ENCODE measurements at places on chromosomes 7 and 10.

GRCh38 chr10:17544465-17544864, 72.7 kb downstream of the HACD1 start:
- no peaks in the 10 kb centered on the region for H3K27me3 ChIP-seq
- no peak overlapping the region for H3K27ac ChIP-seq
- no peak for DNase-seq
- no peaks in the 10 kb centered on the region for H3K36me3 ChIP-seq
- H3K4me1 ChIP-seq, result no peaks in the 10 kb centered on the region
- H3K4me3 ChIP-seq, result no peak overlapping the region

GRCh38 chr7:91750091-91750490, 130.4 kb downstream of the MTERF1 start:
- H3K4me1 ChIP-seq, result no peaks in the 10 kb centered on the region
- H3K27me3 ChIP-seq, result no peaks in the 10 kb centered on the region
- no peak overlapping the region for H3K27ac ChIP-seq
- no peak for DNase-seq

GRCh38 chr7:69545175-69545574, 53.1 kb upstream of the AUTS2 start:
- H3K4me1 ChIP-seq, result no peaks in the 10 kb centered on the region
- no peak overlapping the region for H3K27ac ChIP-seq
- DNase-seq, result no peak
- H3K36me3 ChIP-seq, result no peaks in the 10 kb centered on the region
- no peaks in the 10 kb centered on the region for H3K27me3 ChIP-seq

- H3K4me3 ChIP-seq, result peak overlapping the region; percentile 96
- H3K4me1 ChIP-seq, result peaks cover 41% of the 10 kb centered on the region
- peaks cover 36% of the 10 kb centered on the region for H3K36me3 ChIP-seq
- peak; percentile 37 for DNase-seq
Measured at GRCh38 chr7:88217675-88218428, 2.0 kb downstream of the SRI start.

- no peaks in the 10 kb centered on the region for H3K27me3 ChIP-seq
- no peak overlapping the region for H3K27ac ChIP-seq
- no peak for DNase-seq
- no peaks in the 10 kb centered on the region for H3K4me1 ChIP-seq
- no peak overlapping the region for H3K4me3 ChIP-seq
- no peaks in the 10 kb centered on the region for H3K36me3 ChIP-seq
Measured at GRCh38 chr10:126638542-126638941, 32.0 kb downstream of the C10orf90 start.

DNA sequence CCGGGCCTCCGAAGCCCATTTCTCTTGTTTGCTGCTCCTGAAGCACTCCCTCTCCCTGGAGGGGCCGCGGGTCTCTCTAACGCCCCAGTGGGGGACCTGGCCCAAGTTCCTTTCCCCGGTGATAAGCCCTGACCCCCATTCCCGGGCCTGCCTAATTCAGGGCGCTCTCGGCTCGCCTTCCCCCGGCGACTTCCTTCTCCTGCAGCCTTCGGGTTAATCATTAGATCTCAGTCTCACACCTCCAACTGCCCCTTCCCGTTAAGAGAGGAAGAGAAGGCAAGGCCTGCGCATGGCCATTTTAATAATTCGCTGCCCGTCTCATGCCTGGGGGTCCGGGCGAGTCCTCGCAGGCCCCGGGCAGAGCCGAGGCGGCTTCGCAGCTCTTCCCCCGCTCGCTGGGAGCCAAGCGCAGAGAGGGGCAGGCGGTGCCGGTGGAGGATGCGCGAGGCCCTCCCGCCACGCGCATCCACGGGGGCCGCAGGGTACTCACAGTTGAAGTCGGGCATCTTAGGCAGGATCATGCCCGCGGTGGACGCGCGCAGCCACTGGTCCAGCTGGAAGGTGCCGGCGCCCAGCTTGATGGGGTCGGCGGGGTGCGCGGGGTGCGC, 1.2 kb downstream of the MNX1 start:
- H3K36me3 ChIP-seq, result peaks cover 3% of the 10 kb centered on the region
- H3K27ac ChIP-seq, result no peak overlapping the region
- peaks cover 20% of the 10 kb centered on the region for H3K4me1 ChIP-seq
- H3K27me3 ChIP-seq, result peaks cover 74% of the 10 kb centered on the region

- peak overlapping the region; percentile 9 for H3K27ac ChIP-seq
- DNase-seq, result no peak
- H3K36me3 ChIP-seq, result no peaks in the 10 kb centered on the region
- peaks cover 9% of the 10 kb centered on the region for H3K4me1 ChIP-seq
- H3K27me3 ChIP-seq, result peaks cover 28% of the 10 kb centered on the region
- H3K4me3 ChIP-seq, result peak overlapping the region; percentile 80
Measured at GRCh38 chr10:91887272-91888076, 21.8 kb downstream of the FGFBP3 start.

- no peak overlapping the region for H3K27ac ChIP-seq
- peaks cover 24% of the 10 kb centered on the region for H3K27me3 ChIP-seq
- DNase-seq, result no peak
- peaks cover 10% of the 10 kb centered on the region for H3K4me1 ChIP-seq
- H3K4me3 ChIP-seq, result no peak overlapping the region
- H3K36me3 ChIP-seq, result no peaks in the 10 kb centered on the region
Measured at GRCh38 chr10:84607044-84607443, 278.7 kb downstream of the CCSER2 start.

GRCh38 chr7:73721377-73721817, 1.9 kb upstream of the STX1A start:
- peaks cover 24% of the 10 kb centered on the region for H3K4me1 ChIP-seq
- DNase-seq, result no peak
- peaks cover 19% of the 10 kb centered on the region for H3K27me3 ChIP-seq
- no peak overlapping the region for H3K27ac ChIP-seq
- no peaks in the 10 kb centered on the region for H3K36me3 ChIP-seq

DNA sequence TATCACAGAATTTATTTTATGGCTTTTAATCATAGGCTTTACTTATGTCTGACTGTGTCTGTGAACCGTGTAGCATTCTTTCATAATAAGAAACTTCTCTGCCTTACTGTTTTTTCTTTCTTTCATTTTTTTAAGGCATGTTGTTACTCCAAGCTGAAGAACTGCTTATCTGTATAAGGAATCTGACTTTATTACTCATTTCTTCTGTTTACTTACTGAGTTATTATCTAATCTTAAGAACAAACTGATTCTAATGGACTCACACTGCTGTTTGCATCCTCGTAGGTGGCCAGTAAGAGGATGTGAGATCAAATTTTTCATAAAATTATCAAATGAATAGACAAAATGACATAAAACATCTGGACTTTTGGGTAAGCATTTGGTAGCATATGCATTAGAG, 54.7 kb upstream of the DNAJC1 start:
- H3K4me3 ChIP-seq, result no peak overlapping the region
- peaks cover 9% of the 10 kb centered on the region for H3K4me1 ChIP-seq
- no peak overlapping the region for H3K27ac ChIP-seq
- peaks cover 3% of the 10 kb centered on the region for H3K27me3 ChIP-seq
- H3K36me3 ChIP-seq, result peaks cover 6% of the 10 kb centered on the region

GRCh38 chr7:94643771-94644545, 12.0 kb downstream of the SGCE start:
- H3K4me1 ChIP-seq, result no peaks in the 10 kb centered on the region
- peaks cover 30% of the 10 kb centered on the region for H3K27me3 ChIP-seq
- no peak overlapping the region for H3K4me3 ChIP-seq
- no peaks in the 10 kb centered on the region for H3K36me3 ChIP-seq
- DNase-seq, result no peak
- H3K27ac ChIP-seq, result no peak overlapping the region

DNA sequence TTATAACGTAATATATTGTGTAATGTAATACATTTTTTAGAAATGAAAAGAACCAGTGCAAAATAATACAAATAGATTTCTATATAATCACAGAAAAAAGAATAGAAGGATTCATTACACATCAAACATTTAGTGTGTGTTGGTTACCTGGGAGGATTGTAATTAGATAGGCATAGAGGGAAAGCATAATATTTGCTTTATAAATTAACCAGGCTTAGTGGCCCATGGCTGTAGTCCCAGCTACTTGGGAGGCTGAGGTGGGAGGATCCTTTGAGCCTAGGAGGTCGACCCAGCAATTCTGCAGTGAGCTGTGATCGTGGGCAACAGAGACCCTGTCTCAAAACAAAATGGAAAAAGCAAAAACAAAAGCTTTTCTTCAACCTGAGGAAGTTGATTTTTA, 5.0 kb upstream of the CNOT4 start:
- no peaks in the 10 kb centered on the region for H3K27me3 ChIP-seq
- no peak for DNase-seq
- no peaks in the 10 kb centered on the region for H3K36me3 ChIP-seq
- no peak overlapping the region for H3K27ac ChIP-seq
- H3K4me3 ChIP-seq, result no peak overlapping the region

DNA sequence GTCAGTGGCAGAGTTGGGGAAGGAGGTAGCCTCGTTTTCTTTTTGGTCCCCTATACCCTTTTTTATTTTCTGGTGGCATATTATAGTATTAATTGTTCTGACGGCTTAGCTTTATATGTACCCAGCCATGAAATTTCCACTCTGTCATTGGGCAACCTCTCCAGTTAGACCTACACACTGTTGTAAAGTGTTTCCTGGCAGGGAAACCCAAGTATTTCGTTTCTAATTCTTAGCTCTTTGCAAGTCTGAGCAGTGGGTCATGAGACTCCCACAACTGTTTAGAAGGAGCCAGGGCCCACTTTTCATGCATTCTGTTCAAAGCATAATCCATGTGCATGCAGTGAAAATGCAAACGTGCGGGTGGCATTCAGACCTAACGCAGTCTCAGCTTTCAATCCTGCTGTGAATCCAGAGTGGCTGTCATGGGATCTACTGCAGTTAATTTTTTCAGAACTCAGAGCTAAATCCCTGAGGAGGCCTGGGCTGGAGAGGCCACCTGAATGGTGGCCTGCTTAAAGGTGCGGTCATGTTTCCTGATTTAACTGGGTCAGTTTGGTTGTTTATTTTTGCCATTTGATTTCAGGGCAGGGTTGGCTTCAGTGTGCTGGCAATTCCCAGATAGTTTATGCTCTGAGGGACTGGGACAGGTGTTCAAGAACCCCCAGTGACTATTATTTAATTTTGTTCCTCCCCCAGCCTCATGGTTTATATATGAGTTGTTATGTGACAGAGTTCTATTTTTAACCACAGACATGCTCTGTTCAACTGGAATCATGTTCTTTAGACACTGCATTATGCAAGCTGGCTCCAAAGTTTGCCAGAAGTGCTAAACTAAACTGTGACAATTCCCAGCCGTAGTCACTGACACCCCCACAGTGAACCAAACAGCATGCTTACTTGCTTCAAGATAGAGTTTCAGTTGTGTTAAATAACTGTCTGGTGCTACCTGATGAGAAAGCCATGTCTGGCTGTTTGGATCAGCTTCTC, 27.4 kb upstream of the SYPL1 start:
- H3K27me3 ChIP-seq, result peaks cover 12% of the 10 kb centered on the region
- no peak overlapping the region for H3K4me3 ChIP-seq
- H3K36me3 ChIP-seq, result no peaks in the 10 kb centered on the region
- no peaks in the 10 kb centered on the region for H3K4me1 ChIP-seq
- no peak overlapping the region for H3K27ac ChIP-seq

DNA sequence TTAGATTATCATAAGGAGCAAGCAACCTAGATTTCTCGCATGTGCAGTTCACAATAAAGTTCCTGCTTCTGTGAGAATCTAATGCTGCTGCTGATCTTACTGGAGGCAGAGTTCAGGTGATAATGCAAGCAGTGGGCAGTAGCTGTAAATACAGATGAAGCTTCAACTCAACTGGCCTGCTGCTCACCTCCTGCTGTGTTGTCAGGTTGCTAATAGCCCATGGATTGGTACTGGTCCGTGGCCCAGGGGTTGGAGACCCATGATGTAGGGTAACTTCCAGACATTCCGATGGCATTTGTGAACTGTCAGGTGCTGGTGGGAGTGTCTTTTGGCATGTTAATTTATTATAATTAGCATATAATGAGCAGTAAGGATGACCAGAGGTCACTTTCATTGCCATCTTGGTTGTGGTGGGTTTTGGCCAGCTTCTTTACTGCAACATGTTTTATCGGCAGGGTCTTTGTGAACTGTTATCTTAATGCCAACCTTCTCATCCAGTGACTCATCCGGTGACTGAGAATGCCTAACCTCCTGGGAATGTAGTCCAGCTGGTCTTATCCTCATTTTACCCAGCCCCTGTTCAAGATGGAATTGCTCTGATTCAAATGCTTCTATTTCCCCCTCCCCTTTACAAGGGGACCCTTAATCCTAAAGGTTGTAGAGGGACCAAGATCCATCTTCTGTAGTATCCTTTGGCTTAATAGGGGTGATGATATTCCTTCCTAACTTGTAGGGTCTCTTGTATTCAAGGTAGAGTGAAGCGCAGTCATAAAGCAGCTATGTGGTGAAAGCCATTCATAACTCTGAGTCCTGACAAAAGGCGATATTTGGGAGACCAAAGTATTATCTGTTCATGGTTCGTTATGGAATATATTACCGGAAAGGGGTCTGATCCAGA, 165.8 kb downstream of the CCSER2 start:
- no peak overlapping the region for H3K4me3 ChIP-seq
- H3K4me1 ChIP-seq, result peaks cover 13% of the 10 kb centered on the region
- DNase-seq, result no peak
- no peaks in the 10 kb centered on the region for H3K27me3 ChIP-seq
- H3K36me3 ChIP-seq, result peaks cover 35% of the 10 kb centered on the region
- H3K27ac ChIP-seq, result no peak overlapping the region

- no peak overlapping the region for H3K4me3 ChIP-seq
- H3K27me3 ChIP-seq, result no peaks in the 10 kb centered on the region
- peaks cover 11% of the 10 kb centered on the region for H3K36me3 ChIP-seq
- H3K4me1 ChIP-seq, result peaks cover 16% of the 10 kb centered on the region
- DNase-seq, result no peak
Measured at GRCh38 chr10:35460852-35461460, 124.6 kb downstream of the CCNY start.

GRCh38 chr7:5523052-5523711, 99.5 kb upstream of the TNRC18 start:
- peaks cover 28% of the 10 kb centered on the region for H3K4me1 ChIP-seq
- H3K27me3 ChIP-seq, result no peaks in the 10 kb centered on the region
- peak overlapping the region; percentile 40 for H3K4me3 ChIP-seq
- H3K36me3 ChIP-seq, result peaks cover 38% of the 10 kb centered on the region

DNA sequence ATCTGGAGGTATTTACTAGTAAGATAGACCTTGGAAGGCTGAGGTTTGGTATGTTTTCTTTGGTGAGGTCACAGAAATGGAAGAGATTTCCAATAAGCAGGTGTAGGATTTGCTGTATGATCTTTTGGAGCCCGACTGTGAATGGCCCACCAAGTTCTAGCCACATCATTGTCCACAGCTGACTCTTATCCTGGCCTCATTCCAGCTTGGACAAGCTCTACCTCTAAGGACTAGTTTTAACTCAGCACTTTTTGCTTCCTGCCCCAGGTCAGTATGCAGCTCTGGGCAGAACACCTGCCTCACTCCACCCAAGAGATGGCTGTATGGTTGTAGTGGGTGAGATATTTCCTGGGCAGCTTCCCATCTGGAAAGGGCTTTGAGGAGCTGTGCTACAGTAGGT, 6.1 kb upstream of the CPA4 start:
- H3K36me3 ChIP-seq, result no peaks in the 10 kb centered on the region
- H3K27ac ChIP-seq, result no peak overlapping the region
- no peaks in the 10 kb centered on the region for H3K4me1 ChIP-seq
- DNase-seq, result no peak
- H3K27me3 ChIP-seq, result no peaks in the 10 kb centered on the region
- no peak overlapping the region for H3K4me3 ChIP-seq

DNA sequence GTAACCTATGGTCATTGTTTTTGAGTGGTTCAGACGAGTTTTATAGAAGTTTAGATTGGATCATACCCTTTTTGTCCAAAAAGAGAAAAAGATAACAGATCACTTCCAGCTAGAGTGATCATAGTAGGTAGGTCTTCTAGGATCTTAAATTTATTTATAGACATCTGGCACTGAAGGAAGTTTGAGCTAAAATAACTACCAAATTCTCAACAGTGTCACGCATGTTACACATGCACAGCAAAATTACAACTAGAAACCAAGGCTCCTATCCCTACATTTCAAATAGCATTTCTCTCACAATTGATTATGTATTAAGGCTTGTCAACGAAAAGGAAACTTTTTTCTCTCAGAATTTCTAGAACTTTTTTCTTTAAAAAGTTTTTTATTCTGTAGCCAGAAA, 2.3 kb downstream of the CALU start:
- no peak for DNase-seq
- H3K4me3 ChIP-seq, result no peak overlapping the region
- H3K27me3 ChIP-seq, result no peaks in the 10 kb centered on the region
- H3K36me3 ChIP-seq, result peaks cover 6% of the 10 kb centered on the region

Data from activated CD4-positive, alpha-beta T cell treated with anti-CD3 and anti-CD28 coated beads, Interleukin-2, amount 10 ng/mL, durations not matched to agents 7 days and 5 days (primary cell).